ENCODE measurements at places on chromosomes 7 and 10.

DNA sequence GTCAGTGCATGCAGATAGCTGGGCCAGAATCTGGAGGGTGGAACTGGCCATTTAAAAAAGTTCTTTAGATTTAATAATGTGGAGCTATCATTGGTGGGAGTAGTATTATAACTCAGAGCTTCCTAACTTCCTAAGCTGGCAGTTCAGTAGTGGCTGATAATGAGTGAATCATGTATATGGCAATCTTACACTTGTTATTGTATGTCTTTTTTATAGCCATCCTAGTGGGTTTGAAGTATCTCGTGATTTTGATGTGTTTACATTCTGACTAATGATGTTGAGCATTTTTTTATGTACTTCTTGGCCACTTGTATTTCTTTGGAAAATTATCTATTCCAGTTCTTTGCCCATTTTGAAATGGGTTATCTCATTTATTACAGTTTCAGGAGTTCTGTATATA, 15.4 kb downstream of the TFAM start:
- no peak for DNase-seq

DNA sequence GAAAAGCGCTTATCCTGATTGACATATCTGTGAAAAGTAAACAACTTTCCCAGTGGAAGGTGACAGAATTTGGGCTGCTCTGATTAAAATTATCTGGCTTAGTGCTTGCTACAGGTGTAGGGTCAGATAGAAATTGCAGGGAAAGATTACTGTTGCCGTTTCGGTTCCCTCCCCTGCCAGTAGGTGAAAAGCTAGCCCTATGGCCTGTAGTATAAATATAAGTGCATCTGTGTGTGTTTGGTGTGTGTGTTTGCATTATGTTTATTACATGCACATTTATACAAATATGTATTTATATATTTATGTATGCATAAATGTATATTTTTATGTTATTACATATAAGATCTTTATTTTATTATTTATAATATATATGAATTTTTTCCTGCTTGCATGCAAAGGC, 72.3 kb upstream of the VOPP1 start:
- DNase-seq = no peak

DNA sequence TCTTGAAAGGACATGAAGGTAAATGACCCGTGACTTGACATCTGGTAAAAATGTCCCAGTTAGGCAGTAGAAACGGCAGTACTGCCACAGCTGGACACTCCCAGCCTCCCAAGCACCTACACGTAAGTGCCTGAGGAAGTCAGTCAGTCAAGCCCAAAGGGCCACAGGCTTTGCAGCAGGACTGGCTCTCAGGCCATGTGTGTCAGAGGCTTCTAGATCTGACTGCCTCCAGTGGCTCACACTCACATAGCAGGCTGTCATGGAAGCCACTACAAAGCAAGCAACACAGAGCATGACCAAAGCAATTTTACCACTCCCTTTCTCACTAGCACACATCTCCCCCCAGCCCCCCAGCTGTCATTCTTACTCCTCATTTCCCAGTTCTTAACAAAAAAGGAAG, 17.8 kb upstream of the CCNJ start:
- no peak for DNase-seq

DNA sequence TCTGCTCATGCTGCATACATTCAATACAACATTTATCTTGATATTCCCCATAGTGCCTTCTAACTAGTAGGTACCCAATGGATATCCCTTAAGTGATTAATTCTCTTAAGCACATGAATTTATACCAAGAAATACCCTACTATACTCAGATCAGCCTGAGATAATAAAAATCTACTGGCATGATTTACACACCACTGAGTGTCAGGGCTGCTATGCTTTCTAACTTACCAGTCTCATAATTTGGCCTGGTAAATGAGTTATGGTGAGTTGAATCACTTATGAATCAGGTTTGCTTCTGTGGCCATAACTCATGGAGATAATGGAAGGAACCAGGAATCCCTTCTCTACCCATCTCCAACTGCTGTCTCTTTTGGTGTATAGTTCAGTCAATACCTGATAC, 122.8 kb downstream of the THSD7A start:
- no peak for DNase-seq

DNA sequence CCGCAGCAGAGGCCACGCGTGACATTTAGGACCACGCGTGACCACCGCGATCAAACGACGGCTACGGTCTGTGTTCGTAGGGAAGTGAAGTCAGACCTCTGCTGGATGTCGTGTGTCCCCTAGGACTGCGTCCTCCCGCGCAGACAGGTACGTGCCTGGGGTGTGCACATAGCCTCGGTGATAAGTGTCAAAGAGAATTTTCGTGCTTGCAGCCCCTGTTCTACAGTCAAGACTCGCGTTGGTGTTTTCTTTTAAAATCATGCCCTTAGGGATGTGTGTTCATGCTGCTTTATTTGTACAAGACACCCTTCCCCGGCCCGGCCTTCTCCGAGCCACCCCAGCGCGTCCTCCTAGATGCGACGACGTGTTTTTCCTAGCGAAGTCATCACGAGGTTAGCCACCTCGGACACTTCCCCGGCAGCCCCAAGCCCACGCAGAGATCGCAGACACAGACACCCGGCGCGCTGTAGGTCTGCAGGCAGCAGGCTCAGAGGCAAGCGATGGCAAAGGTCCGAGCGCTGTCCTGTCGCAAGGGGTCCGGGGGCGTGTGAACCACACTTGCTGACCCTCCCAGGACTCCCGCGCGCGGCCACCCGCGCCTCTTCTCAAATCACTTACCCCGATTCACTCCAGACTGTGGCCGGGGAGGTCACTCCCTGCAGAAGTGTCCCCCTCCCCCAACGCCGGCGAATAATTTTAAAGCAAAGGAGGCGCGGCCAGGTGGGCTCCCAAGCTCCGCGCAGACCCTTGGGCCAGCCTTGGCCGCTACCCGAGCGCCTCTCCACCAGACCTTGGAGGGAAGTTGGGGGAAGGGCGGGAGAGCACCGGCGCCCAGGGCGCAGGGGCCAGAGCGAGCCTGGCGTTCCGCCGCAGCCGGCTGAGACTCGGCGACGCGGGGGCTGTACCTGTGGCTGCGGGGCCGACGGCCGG, 552 bp downstream of the MKX start:
- DNase-seq = peak; percentile 18

GRCh38 chr7:92835851-92836488, 403 bp downstream of the CDK6 start:
- peak; percentile 4 for DNase-seq

DNA sequence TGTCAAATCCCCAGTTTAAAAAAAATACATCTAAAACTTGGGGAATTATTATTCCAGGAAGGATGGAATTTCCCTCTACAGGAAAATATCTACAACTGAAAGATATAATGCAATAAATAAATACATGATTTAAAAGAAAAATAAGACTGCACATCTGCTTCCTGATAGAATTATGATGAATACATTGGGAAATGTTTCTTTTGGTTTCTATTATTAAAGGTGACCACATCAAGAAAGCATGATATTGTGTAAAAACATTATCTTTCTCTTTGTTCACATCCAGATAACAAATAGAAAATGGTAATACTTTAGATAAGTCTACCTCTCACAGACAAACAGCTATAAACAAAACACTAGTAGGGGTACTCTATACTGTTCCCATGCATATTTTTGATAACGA, 19.2 kb downstream of the SEMA3D start:
- DNase-seq = no peak

DNA sequence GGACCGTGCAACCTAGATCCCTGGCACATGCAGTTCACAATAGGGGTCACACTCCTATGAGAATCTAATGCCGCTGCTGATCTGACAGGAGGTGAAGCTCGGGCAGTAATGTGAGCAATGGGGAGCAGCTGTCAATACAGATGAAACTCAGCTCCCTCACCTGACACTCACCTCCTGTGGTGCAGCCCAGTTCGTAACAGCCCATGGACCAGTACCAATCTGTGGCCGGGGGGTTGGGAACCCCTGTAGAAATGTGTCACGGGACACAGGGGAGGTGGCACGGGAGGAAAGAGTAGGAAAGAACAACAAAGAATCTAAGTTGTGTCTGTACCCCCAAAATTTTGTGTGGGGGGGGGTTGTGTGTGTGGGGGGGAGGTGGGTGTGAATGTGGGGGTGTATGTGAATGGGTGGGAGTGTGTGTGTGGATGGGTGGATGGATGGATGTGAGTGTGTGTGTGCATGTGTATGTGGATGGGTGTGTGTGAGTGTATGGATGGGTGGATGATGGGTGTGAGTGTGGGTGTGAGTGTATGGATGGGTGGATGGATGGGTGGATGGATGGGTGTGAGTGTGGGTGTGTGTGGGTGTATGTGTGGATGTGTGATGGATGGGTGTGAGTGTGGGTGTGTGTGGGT, 33.1 kb downstream of the SFMBT2 start:
- DNase-seq = no peak

DNA sequence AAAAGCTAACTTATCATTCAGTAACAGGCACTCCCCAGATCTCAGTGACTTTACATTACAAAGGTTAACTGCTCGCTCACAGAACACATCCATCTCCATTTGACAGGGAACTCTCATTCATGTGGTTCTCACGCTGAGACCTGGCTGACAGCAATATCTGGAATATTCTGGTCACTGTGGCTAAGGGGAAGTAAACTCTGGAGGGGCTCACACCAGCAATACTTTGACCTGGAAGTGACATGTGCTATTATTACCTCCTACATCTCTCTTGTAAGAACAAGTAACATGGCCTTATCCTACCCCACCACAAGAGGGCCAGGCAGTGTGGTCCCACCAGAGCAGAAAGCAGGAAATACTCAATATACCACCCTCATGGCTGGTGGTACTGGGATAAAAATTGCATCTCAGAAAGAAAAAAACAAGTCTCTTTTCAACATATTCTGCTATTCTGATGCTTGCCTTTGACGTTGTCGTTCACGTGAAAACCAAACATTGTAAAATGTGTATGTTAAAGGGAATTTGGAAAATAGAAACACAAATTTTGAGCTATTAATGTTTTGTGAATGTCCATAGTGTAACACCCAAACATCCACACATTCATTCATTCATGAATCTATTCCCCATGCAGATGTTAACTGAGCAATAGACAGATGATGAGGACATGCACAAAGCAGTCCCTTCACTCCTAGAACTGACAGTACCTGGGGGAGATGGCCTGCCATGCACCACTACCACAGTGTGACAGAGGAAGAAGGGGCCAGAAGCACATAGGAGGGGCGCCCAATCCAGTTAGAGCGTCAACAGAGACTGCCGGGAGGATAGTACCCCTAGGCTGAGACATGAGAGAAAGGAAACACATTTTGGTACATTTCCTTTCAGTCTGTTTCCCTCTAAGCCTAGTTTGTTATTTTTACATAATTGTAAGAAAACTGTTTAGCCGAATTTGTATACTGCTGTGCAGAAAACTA, 166.0 kb upstream of the SP4 start:
- no peak for DNase-seq

DNA sequence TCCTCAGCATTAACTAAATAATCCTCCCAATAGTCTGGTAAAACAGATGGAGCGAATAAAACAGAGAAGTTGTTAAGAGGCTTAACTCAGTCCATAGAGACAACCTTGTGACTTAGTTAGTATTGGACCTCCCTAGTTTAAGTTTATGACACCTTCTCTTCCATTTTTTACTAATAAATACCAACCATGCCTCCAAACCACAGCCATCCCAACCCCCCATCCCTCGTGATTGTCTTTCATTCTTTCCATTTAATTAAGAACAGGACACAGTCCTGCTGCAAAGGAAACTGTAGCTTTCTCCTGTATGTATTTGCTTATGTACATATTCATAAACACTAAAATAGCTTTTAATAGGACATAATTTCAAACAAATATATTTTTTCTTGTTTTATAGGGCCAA, 238.2 kb downstream of the SEMA3D start:
- no peak for DNase-seq

DNA sequence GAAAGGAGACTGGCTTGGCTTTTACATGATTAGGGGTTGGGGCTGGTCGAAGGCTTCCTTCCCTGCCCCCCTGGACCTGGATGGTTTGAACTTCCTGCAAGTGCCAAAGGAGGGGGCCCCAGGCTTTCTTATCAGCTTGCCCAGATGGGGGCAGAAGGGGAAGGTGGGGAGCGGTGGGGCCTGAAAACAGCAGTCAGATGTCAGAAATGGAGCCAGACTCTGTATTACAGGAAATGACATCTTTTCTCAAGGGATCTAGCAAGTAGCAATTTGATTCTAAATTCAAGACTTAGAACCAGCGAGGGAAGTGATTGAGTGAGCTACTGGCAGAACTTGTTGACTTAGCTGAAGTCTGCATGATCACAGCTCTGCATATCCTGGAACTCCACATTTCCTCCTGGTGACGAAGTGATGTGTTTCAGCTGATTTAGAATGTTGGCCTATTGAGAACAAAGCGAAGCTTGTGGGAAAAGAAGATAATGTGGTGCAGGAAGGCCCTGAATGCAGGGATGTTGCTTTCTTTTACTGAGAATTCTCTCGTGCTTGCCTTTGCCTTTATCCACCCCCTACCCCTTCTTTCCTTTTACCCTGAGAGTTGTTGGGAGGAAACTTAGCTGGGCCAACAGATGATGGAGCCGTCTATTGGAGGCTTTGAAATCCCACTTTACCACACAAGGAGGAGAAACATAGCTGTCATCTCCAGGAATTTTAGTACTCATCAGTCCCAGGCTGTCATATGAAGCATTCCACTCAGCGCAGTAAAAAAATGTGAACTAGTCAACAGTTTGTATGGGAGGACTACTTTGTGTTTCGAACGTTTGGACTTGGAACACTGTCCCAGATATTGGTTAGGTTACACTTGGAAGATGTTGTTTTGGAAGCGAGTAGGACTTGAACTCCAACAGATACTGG, 43.2 kb downstream of the CCNY start:
- DNase-seq = no peak

GRCh38 chr10:61257956-61258496, 195.2 kb downstream of the TMEM26 start:
- no peak for DNase-seq

DNA sequence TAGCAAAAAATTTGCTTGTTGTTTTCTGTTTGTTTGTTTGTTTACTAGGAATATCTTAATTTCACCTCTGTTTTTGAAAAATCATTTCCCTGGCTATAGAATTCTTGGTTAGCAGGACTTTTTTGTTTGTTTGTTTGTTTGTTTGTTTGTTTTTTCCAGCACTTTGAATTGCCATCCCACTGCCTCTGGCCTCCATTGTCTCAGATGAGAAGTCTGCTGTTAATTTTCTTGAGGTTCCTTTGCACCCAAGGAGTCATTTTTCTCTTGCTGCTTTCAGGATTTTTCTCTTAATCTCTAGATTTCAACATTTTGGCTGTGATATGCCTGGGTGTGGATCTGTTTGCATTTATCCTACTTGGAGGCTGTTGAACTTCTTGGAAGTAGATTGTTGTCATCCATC, 105.7 kb downstream of the FOXL3 start:
- DNase-seq = no peak

GRCh38 chr10:5323446-5323845, 41.3 kb upstream of the UCN3 start:
- no peak for DNase-seq

DNA sequence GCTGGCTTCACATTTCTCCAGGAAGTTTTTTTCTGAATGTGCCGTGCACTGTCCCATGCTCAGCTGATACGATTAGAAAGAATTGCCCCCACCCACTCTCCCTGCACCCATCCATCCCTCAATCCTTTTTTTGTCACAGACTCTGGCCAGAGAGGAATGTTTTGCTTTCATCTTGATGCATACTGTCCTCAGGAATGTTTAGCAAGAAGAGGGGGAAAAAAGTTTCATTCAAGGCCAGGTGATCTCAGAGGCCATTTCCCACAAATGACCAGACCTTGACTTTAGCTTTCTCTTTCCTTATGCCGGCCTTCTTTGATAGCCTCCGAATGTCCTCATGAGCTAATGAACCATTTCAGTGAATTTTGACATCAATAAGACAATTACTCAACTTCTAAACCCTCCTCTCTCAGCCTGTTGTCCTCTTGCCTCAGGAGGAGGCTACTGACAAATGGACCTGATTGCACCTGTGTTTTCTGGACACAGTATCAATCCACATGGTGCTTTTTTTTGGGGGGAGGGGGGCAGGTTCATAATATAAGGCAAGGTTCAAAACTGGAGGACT, 105.0 kb upstream of the KLF6 start:
- no peak for DNase-seq
